ENCODE measurements at places on chromosomes 7 and 10. TPM values are rescaled to one million over a fixed set of nuclear protein-coding genes. Genes with fewer than 3 reads are reported as not detected.

Gene HMX3
- not detected for total RNA-seq

Gene FAM3C
- total RNA-seq = 94.3 TPM

Gene LEP
- 0.59 TPM for total RNA-seq

Gene SLC29A3
- 2.2 TPM for total RNA-seq

Gene PLPP4
- total RNA-seq = 5.3 TPM

Gene GRM8
- 1.9 TPM for total RNA-seq

Gene PNLIPRP1
- not detected for total RNA-seq

Gene IL2RA
- total RNA-seq = 0.30 TPM

Gene TRIM8
- 49.2 TPM for total RNA-seq

Gene ADAMTS14
- total RNA-seq = 5.2 TPM

Gene CCDC136
- total RNA-seq = 6.1 TPM

Gene ENKUR
- total RNA-seq = 0.39 TPM

Gene CLDN12
- 22.7 TPM for total RNA-seq

Gene STEAP1B
- 2.0 TPM for total RNA-seq

Gene STRIP2
- total RNA-seq = 1.9 TPM

Gene PNLIP
- total RNA-seq = 1.4 TPM

Gene RNF148
- 0.89 TPM for total RNA-seq

Gene HOXA6
- 3.3 TPM for total RNA-seq

Gene MACC1
- 7.1 TPM for total RNA-seq

Gene RTKN2
- 6.5 TPM for total RNA-seq

Gene TEX47
- not detected for total RNA-seq

Gene SPDYE6
- total RNA-seq = not detected

Gene COL28A1
- total RNA-seq = 9.0 TPM

Gene CYP3A7
- 0.39 TPM for total RNA-seq

Gene MSS51
- 9.1 TPM for total RNA-seq

Gene NXPH1
- 0.10 TPM for total RNA-seq

Gene COBL
- total RNA-seq = 11.9 TPM

Gene CCL24
- 1.2 TPM for total RNA-seq

Gene CAMK2B
- total RNA-seq = 2.2 TPM

Gene STEAP1
- 16.3 TPM for total RNA-seq

Gene CCDC146
- total RNA-seq = 18.2 TPM

Gene GPR158
- total RNA-seq = 0.10 TPM

Gene ARHGEF35
- 10.3 TPM for total RNA-seq

Gene SDK1
- total RNA-seq = 7.5 TPM

Gene SPDYE11
- 0.10 TPM for total RNA-seq

Gene TRIM56
- 10.1 TPM for total RNA-seq

Gene ZCWPW1
- total RNA-seq = 4.7 TPM

Gene CNTNAP2
- 1.9 TPM for total RNA-seq

Gene C1QL3
- 0.10 TPM for total RNA-seq

Gene PRSS37
- not detected for total RNA-seq

Gene BTBD16
- 1.3 TPM for total RNA-seq

Gene ADD3
- 213 TPM for total RNA-seq
